Esophagus squamous epithelium (tissue), 5 donors: ENCODE measurements at places on chromosomes 1 and 21. TPM values are rescaled to one million over a fixed set of nuclear protein-coding genes. Genes with fewer than 3 reads are reported as not detected.

- no peak for DNase-seq
These were observed 6.7 kb downstream of the KIAA0040 start for GRCh38 chr1:175185903-175186302.

GRCh38 chr1:70498666-70499065, 87.6 kb downstream of the CTH start:
- no peak for DNase-seq

- no peak for DNase-seq
These were observed 5.1 kb upstream of the GJA4 start for GRCh38 chr1:34787461-34788420.

GRCh38 chr1:3508757-3509415, 54.4 kb downstream of the ARHGEF16 start:
- no peak for DNase-seq

CACHD1 gene
- total RNA-seq: 6.0 TPM

PKP1 gene
- total RNA-seq: 483 TPM

- DNase-seq: no peak
These were observed 55.9 kb upstream of the PTGFRN start for GRCh38 chr1:116853680-116854402.

RGS8 gene
- not detected for total RNA-seq

KIF26B gene
- 2.7 TPM for total RNA-seq
